NCI-H1417 treated with DMSO at 0.1 percent for 48 hours (cell line): ENCODE measurements at places on chromosomes 6 and 20.

DNA sequence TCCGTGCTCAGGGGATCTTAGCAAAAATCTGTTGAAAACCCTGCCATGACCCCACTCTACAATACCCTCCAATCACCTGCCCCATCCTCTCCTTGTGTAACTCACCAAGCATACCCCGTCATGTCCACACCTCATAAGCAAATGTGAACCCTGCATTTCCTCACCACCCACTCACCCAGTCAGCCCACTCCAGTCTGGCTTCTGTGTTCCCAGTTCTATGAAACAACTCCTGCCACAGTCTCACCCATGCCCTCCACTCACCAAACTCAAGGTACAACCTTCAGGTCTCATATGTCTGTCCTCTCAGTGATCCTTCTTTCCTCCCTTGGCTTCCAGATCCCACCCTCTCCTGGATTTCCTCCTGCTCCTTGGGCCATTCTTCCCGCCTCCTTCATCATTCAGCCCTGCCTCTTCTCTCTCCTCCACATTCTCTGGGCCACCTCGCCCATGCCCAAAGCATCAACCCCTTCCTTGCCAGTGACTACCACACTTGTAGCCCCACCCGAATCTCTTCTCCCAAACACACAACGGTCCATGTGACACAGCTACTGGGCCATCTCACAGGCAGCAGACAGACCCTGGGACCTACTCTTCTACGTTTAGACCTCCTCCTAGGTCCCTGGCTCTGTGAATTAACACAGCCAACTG is 8.8 kb downstream of the DDRGK1 start:
- no peak for DNase-seq

DNA sequence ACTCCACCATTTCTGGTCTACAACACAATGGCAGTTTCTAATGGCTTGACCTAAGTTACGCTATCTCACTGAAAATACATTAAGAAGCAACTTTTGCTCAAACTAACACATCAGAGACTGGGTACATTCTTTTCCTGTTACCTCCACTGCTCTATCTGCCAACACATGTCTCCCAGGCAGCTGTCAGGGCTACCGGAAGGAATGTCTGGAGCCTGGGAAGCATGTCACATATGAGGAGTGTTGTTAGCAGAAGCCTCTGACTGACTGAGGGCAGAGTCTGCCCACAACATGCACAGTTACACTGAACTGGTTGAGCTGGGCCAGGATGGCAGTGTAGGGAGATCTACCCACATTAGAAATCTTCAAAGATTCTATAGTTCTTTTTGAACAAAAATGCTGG is 264.5 kb downstream of the KIF16B start:
- DNase-seq = no peak

- DNase-seq = no peak
These were observed 186.8 kb downstream of the ARID1B start for GRCh38 chr6:156963712-156964700.

DNA sequence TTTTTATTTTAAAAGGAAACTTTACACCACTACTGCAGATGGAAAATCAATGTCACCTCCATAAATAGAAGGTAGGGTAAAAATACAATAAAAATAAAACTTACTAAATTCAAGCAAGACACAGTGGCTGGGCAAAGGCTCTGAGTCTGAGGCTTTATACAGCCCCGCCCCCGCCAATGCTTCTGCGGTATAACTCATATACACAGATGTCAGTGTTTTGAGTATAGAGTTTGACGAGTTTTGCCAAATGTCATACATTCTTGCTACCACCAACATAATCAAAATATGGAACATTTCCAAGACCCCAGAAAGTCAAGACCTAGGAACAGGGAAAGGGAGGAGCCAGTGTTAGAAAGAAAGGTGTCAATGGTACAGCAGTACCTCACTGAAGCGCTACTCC is 12.8 kb downstream of the NFATC2 start:
- no peak for DNase-seq

DNA sequence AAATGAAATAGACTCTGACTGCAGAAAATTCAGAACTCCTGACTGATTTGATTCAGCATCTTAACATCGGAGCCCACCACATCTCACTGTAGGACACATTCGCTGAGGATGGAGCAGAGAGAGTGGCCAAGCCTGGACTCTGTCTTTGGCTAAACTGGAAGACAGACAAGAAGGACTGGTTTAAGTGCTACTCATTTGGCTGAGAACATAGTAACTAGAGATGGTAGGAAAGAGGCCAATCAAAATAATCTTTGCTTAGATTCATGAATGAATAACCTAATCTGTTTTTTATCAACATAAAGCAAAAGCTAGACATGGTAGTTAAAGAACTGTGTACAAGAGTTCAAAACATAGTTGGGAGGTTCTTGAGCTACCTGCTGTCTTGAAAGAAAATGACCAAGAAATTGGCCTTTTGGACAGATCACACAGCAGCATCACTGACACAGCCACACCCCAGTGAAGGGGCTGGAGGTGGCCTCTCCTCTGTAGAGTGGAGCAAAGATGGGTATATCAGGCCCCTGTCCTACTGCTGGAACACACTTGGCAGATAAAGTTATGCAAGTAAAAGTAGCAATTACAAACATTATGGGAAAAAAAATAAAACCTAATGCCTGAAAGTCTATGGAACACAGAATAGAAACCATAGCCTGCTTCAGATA is 87.1 kb upstream of the NT5E start:
- no peak for DNase-seq

- no peak for DNase-seq
These were observed 201.9 kb upstream of the CST7 start for GRCh38 chr20:24747010-24747712.

DNA sequence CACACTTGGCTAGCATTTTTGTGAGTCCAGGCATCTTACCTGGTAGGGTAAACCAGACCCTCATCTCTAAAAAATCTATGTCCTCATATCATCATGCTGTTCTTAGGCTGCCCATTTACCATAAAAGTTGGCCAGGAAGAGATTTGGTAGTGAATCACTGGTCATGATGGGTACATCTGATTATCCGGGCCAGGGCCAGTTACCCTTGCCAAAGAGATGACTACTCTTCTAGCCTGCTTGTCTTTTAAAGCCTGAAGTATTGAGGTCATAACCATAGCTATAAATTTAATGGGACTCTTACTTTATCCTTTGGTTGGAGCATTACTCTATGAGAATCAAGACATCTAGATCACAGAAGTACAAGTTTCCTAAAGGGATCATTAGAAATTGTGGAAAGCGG is 276.8 kb downstream of the TENT5A start:
- DNase-seq = no peak

DNA sequence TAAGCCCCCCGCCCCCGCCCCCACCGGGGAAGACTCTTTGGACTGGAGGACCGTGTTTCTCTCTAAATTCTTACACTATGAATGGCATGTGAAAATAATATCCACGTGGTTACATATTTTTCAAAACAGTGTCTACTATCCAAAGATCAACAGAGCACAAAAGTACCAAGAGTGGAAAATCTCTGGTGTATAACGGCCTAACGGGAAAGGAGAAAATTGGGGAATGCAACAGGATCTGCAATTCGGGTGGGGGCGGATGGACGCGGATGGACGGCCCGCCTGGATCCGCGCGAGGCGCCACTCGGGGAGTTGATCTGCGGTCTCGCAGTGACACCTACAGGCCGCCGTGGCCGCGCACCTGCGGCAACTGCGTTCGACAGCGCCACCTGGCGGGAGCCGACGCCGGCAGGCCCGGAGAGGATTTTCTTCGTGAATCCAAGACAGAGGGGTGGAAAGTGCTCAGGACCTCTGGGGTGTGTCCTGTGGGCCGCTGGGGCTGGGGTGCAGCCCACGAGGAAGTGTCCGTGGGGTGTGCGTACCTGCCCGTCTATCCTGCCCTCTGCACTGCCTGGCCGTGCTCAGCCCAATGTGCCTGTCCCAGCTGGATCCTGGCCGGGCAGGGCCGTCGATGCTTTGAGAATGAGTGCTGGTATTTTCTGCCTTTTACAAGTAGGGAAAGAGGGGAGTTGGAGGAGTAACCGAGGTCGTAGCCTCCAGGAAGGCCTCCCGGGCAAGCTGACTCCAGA is 18.6 kb downstream of the ANKRD60 start:
- DNase-seq = no peak

DNA sequence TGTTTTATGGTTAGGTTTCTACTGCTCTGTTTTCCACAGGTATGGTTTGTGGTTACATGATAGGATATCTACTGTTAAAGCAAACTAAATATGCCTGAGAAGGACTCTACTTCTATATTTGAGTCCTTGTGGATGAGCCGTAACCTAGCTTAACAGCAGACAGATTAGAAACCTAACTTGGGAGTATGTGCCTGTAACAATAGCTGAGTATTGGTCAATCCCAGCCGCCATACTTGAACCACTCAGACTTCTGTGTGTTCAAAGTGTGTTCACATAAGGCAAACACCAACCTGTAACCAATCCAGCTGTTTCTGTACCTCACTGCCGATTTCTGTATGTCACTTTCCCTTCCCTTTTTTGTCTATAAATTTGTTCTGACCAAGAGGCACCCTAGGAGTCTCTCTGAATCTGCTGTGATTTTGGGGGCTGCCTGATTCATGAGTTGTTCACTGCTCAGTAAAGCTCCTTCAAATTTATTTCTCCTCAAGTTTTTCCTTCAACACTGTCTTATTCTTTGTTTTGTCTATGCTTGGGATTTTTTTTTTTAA is 37.1 kb downstream of the PHF3 start:
- DNase-seq = no peak

DNA sequence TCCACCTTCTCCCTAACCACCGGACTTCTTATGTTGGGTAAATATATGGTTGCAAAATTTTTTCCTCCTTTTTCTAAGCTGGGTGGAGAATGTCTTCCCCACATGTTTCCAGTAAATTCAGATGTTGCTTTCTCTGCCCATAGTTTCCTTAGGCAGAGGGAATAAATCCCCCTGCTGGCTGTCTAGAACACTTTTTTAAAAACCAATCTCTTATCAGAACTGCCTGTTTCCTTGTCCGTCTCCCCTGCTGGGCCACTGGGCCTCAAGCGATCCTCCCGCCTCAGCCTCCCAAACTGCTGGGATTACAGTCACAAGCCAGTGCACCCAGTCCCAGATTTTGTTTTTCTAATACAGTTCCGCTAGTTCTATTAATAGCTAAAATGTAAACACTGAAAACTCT is 9.9 kb upstream of the WFDC2 start:
- no peak for DNase-seq

DNA sequence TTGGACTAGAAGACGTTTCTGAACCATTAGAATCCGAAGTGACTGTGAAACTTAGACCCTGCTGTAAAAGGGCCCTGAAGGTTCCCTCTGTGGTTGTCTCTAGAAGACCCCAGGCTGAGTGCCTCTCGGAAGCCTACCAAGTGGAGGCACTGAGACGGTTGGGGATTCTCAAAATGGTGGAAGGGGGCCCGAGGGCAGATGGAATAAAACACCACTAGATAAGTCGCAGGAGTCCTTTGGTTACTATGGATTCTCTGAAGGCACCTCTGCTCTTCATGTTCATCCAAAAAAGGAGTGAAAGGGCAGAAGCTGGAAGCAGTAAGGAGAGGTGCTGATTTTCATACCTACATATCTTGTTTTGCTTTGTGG is 4.0 kb upstream of the TFAP2D start:
- no peak for DNase-seq

GRCh38 chr6:170471491-170471890 is 81.6 kb downstream of the PSMB1 start:
- DNase-seq = no peak

DNA sequence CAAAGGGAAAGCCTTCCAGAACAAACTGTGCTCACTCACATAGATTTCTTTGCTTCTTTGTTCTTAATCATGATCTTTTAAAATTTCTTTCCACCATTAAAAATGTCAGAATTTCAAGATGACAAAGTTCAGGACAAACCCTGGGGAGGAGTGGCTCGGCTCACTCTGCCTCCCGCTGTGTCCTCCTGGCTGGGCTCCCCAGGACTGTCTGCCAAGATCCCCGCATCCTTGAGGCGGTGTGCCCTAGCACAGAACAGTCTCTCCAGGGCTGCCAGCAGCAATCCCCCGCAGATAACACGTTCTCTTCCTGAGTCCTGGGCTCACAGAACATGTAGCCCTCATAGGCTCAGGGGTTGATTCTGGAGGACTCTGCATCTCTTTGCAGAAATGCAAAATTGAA is 98.4 kb upstream of the KCNG1 start:
- no peak for DNase-seq

- no peak for DNase-seq
These were observed 238.1 kb downstream of the HAO1 start for GRCh38 chr20:7702141-7702540.

GRCh38 chr6:103273048-103273447 is 1586.7 kb downstream of the HACE1 start:
- DNase-seq = no peak

DNA sequence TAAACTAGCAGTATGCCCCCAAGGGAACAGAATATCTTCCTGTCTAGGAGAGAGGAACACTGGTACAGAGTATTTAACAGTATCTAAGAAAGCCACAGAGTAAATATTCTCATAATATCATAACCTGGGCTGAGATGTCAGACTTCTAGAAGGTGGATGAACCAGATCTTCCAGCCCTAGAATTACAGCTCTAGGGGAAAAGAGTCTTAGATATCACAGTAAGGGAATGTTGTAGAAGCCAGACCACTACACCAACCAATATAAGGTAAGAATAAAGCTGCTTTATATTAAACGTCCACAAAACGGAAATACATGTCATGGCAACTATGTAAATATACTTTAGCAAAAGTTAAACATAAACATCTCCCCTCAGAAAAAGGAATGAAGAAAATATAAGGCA is 12.4 kb downstream of the SERINC1 start:
- DNase-seq = no peak

DNA sequence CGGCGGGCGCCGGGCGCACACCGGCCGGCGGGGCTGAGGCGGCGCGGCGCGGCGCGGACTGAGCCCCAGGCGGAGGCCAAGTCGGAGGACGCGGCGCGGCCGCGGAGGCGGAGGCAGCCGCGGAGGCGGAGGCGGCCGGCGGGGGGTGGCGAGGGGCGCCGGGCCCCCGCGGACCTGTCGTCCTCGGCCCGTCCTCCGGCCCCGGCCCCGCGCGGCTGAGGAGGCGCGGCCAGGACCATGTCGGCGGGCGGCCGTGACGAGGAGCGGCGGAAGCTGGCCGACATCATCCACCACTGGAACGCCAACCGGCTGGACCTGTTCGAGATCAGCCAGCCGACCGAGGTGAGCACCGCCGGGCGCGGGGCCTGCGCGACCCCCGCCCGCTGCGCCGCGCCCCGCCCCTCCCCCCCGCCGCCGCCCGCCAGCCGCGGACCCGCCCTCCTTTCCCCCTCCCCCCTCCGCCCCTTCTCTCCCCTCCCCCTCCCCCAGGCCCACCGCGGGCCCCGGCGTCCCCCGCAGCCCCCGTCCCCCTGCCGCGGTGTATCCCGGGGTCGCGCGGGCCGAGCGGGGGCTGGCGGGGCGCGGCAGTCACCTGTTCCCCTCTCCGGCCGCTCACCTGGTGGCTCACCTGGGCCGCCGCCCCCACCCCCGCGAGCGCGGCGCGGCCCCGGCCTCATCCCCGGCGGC is at the start of gene AFDN:
TSS of gene AFDN (plus strand) at position 16 of the 687 bp plus-strand sequence. CDS start at position 238, 222 bp downstream.
- DNase-seq = no peak

GRCh38 chr6:44558024-44558831 is 170.7 kb downstream of the CDC5L start:
- no peak for DNase-seq

DNA sequence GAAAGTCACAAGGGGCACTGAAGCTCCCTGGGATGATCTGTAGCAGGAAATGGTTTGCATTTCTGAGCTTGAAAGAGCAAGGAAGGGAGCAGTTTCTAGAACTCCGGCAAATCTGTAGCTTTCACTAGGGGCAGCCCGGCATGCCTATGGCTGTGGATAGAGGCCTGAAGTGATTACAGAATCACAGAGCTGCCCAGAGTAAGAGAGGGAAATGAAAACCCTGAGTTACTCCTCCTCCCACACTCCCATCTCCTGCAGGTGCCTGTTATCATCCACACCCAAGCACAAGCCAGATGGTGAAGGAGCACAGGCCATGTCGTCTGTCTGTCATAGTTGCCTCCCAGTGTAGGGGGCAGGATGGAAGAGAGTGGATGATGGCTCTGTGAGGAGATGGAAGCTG is 37.1 kb downstream of the HLA-F start:
- DNase-seq = no peak
